ENCODE measurements at places on chromosomes 6 and 20.

GRCh38 chr6:22821664-22822320 is 252.4 kb downstream of the HDGFL1 start:
- no peak for DNase-seq

GRCh38 chr6:137272403-137272802 is 53.2 kb upstream of the IFNGR1 start:
- no peak for DNase-seq

DNA sequence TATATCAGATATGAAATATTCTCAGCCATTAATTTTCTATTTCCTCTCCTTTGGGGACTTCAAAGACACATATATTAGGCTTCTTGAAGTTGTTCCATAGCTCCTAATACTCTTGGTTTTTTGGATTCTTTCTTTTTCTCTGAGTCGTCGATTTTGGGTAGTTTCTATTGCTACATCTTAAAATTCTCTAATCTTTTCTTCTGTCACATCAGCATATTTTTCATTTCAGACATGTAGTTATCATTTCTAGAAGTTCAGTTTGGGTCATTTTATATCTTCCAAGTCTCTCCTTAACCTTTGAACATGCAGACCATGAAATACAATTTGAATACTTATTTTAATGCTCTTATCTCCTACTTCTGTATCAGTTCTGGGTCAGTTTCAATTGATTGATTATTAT is 38.9 kb upstream of the SCRT2 start:
- no peak for DNase-seq

DNA sequence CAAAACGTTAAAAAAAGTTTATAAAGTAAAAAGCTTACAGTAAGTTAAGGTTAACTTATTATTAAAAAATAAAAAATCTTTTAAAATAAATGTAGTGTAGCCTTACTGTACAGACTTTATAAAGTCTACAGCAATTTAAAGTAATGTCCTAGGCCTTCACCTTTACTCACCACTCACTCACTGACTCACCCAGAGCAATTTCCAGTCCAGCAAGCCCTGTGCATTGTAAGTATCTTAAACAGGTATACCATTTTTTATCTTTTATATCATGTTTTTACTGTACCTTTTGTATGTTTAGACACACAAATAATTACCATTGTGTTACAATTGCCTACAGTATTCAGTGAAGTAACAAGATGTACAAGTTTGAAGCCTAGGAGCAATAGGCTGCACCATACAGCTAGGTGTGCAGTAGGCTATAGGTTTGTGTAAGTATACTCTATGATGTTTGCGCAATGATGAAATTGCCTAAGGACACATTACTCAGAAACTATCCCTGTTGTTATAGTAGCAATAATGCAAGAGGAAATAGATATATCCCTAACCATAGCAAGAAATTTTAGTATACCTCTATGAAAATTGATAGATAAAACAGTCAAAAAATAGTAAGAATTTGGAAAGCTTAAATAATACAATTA is 39.5 kb downstream of the FBXO5 start:
- DNase-seq = no peak

DNA sequence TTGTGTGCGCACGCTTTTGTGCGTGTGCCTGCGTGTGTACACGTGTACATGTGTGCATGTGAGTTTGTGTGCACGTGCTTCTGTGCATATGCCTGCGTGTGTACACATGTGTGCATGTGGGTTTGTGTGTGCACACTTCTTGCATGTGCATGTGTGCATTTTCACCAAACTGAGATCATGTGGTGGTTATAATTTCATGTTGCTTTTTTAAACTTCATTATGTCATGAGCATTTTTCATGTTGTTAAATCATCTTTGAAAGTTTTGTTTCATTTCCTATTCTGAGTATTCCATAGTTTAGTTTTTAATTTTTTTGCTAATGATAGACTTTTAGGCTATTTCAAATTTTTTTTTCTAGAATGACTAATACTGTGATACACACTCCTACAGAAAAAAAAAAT is 6.4 kb upstream of the CST3 start:
- no peak for DNase-seq

DNA sequence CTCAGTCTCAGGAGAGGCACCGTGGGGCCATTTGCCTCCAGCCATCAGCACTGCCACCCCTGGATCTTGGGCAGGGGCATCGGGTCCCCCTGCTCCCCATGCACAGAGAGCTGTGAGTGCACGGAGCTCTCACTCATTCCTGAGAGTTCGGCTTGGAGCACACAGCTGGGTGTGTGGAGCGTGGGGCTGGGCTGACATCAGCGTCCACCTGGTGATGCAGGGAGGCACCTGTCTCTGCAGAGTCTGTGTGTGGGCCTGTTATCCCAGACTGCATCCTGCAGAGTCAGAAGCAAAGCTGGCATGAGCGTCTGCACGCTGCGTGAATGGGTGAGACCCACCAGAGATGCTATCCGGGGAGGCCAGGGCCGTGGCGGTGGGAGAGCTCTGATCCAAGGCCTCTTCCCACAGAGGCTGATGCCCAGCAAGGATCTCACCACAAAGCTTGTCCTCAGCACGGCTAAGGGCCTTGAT is 248.8 kb upstream of the AFDN start:
- no peak for DNase-seq

GRCh38 chr6:56746767-56747504 is 104.2 kb upstream of the DST start:
- DNase-seq = no peak

DNA sequence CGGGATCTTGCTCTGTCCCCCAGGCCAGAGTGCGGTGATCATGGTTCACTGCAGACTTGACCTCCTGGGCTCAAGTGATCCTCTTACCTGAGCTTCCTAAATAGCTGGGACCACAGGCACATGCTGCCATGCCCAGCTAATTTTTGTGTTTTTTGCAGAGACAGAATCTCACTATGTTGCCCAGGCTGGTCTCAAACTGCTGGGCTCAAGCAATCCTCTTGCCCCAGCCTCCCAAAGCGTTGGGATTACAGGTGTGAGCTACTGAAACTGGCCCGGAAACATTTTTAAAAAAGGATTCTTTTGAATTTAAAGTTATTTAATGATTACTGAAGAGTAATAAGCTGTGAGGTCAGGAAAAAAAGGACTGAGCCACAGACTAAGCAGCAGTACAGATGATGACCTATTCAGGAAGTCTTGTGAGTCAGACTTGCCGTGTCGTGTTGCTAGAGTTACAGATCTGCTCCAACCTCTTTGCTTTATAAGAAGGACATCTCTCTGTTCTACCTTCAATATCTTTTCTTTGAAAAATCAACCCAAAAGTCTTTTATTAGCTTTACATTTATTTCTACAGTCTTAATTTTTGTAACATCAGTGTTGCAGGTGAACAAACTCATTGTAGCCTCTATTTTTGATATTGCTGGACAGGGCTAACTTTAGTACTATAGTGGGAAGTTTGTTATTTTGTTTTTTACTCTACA is 108.7 kb downstream of the NCOA3 start:
- DNase-seq = peak; percentile 82

DNA sequence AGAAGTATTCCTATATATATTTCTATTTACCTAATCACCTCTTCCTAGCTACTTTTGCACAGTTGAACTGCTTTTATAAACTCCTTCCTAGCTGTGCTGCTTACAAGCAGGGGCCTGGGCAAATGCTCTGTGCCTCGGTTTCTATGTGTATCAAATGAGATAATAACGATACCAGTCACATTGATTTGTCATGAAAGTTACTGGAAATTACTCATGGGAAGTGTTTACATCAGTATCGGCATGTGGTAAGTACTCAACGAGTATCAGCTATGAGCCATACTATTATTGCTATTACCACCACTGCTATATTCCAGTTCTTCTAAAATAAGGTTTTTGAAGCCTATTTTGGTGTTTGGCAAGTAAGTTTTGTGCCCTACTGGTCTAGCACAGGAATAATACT is 4.9 kb downstream of the LAMA4 start:
- DNase-seq = no peak

GRCh38 chr6:149118737-149119653 is 198.5 kb upstream of the TAB2 start:
- DNase-seq = no peak

DNA sequence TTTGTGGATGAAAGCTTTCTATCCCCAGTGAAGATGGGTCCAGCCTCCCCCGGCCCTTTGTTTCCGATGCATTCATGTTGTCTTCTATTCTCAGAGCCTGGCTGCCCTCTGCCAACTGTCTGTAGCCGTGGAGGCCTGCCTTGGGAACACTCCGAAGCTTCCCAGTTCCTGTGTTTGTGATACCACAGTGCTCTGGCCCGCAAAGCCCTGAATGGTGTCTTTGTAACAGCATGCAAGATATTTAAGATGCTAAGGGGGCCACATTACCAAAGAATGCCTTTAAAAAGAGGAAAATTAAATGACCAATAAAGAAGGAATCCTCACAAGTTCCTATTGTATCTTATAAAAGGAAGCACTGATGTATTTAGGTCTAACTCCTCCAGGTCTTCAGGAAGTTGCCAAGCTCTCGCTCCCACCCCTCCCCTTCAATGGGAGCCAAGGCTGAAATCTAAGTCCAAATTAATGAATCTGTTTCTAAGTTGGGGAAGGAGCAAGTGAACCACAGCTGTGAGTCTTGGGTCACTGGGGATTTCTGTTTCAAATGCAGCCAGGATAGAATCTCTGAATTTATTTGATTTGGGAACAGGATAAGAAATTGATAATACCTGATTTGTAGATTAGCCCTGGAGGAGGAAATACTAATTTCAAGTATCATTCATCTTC is 596.1 kb downstream of the QKI start:
- DNase-seq = no peak

DNA sequence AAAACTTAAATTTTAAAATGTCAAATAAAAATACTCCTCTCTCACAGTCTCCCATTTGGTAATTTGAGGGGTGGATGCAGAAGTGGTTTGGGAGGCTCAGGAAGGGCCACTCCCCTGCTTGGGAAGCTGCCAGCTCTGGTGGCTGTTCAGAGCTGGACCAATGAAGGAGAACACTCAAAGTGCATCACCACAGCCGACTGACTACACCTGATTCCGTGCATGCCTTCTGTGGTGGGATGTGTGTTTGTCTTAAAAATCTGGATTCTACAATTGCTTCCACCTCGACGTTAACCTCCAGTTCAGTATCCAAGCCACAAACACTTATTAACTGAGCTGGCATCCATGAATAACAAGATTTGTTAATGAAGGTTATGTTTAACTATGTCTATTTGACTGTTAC is 137.3 kb downstream of the FOXC1 start:
- no peak for DNase-seq

GRCh38 chr20:41837669-41838224 is 219.6 kb upstream of the CHD6 start:
- no peak for DNase-seq

- no peak for DNase-seq
These were observed 403.6 kb upstream of the GJE1 start for GRCh38 chr6:141729146-141729545.

DNA sequence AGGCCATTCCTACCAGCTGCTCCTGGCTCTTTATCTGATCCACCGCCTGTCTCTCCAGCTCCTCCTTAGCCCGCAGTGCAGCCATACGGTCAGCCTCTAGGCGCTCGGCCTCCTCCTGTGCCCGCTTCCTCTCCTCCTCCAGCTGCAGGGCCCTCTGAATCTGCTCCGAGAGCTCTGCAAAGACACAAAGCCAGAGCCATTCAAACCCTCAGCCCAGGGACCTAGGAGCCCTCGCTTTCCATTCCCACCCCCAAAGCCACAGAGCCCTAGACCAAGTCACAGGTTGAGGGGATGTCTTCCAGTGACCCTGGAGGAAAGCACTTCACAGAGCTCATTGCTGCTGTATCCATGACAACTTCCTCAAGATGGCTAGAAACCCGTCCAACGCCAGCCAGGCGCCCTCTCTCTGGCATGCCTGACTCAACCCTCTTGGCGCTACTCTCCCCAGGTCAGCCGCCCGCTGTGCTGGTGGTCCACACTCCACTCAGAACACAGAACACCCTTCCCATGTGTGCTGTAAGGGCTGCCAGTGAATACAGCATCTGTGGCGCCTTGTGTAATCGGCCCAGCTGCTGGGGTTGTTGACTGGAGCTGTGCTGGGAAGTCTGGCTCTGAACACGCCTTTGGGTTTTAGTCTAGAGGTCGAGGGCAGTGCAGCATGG is 49.3 kb downstream of the EZR start:
- DNase-seq = no peak

GRCh38 chr20:53917145-53918019 is 153.0 kb downstream of the BCAS1 start:
- no peak for DNase-seq

DNA sequence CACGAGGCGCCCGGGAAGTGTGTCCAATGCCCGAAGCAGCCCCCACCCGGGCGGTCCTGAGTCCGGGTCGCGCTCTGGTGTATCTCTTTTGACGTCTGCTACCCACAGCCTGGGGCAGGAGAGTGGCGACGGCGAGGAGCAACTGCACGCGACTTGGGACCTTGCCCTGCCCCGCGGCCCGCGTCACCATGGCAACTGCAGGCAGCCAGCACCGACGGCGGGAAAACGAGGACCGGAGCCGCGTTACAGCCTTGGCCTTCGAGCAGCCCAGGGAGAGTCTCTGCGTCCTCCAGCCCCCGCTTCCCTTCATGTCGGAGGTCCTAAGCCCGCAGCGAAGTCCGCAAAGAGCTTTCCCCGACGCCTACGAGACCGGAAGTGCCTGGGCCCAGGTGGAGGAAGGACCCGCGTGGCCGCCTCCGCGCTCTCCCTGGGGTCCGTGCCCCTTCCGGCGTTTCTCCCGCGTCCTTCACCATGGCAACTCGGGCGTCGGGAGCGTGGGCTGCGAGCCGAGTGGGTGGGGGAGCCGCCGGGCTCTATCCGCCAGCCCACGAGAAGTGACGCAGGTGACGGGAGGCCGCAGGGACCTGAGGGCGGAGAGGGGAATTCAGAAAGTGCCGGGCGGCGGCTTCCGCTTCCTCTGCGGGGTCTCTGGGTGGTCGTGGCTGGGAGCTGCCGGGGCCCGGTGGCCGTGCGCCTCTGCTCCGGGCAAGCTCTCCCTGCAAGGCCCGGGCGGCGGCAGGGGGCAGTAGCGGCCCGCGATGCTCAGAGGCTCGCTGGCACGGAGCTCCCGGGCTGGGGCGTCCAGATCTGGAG is 88.6 kb upstream of the TGM3 start:
- peak; percentile 87 for DNase-seq

- DNase-seq = no peak
These were observed 122.1 kb downstream of the UST start for GRCh38 chr6:148868901-148869300.

DNA sequence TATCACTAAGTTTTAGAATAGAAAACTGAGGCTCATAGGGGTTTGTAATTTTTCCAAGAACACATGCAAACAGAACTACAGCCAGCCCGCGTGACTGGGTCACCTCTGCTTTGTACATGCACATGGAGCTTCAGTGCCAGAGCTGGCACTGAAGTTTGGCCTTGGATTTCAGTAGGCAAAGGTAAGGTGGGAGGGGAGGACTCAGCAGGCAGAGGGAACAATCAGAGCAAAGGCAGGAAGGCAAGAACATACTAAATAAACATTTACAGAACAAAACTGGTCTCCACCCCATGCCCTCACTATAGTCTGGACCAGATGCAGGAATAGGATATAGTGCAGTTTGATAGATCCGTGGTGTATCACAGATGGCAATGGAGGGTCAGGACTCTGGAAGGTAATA is 13.6 kb upstream of the ABRACL start:
- DNase-seq = no peak

- no peak for DNase-seq
These were observed 155.3 kb downstream of the PLCB1 start for GRCh38 chr20:8287340-8287739.

GRCh38 chr6:116215414-116215813 is 38.5 kb downstream of the TSPYL4 start:
- no peak for DNase-seq
